Mesenteric fat pad (tissue), 1 donor: ENCODE measurements at places on chromosomes 16 and 17.

- DNase-seq: no peak
These were observed 684 bp downstream of the SLX4 start for GRCh38 chr16:3610698-3611145.

GRCh38 chr17:73215447-73215846, 22.6 kb downstream of the COG1 start:
- DNase-seq: no peak

- no peak for DNase-seq
These were observed 5.9 kb downstream of the CCL7 start for GRCh38 chr17:34275881-34276280.

GRCh38 chr16:16867973-16868372, 489.0 kb downstream of the NPIPA7 start:
- DNase-seq: no peak

GRCh38 chr16:90008708-90009145, 10.5 kb downstream of the DBNDD1 start:
- no peak for DNase-seq

- no peak for DNase-seq
These were observed 1.2 kb upstream of the TLCD3B start for GRCh38 chr16:30032083-30032819.

DNA sequence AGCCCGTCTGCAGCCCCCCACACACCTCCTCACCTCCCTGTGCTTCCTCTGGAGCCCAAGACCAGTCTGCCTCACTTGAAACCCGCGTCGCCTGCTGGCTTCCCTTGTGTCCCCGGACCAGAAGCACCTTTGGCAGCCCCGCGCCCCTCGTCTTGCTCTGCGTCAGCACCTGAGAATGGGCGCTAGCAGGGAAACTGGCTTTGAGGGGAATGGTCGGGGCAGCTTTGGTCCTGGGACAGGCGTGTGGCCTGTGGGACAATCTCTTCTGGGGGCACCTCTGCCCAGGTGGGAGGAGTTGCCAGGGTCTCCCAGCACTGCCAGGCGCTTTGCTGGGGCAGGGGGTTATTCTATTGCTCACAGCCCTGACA, 3.6 kb upstream of the MAFG start:
- no peak for DNase-seq

DNA sequence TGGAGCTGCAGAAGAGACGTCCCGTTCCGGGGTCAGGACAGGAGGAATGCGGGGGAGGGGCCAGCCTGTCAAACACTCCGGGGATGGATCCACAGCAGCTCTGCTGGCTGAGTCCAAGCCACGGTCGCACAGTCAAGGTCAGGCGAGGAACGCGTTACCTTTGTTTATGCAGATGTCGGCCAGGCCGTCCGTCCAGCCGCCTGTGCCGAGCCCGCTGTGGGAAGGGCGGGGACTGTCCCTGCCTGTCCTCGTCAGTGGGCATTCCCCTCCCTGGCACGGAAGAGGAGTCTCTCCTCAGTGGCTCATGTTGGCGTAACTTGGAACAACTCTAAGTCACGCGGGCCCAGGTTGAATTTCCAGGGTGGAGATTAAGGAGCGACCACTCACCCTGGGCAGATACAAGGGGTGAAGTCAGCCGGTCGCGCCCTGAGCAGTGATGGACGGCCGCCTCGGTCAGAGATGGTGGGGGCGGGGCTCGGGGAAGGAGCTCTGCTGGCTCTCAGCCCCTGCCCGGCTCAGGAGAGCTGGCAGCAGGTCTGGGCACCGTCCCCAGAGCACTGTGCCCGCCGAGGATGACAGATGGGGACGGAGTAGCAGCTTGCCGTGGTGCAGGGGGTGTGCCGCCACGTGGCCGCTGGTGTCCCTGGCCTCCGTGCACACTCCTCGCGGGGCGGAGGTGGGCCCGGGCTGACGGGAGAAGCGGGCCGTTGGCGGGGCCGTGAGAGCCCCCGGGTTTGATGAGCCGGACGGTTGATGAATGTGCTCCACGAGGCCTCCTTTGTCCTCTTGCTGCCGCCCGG, 7.3 kb downstream of the CACNA1H start:
- DNase-seq: no peak

GRCh38 chr17:4087911-4088693, 54.7 kb downstream of the ZZEF1 start:
- DNase-seq: no peak

GRCh38 chr17:63078707-63079106, 112.7 kb downstream of the TANC2 start:
- DNase-seq: no peak

DNA sequence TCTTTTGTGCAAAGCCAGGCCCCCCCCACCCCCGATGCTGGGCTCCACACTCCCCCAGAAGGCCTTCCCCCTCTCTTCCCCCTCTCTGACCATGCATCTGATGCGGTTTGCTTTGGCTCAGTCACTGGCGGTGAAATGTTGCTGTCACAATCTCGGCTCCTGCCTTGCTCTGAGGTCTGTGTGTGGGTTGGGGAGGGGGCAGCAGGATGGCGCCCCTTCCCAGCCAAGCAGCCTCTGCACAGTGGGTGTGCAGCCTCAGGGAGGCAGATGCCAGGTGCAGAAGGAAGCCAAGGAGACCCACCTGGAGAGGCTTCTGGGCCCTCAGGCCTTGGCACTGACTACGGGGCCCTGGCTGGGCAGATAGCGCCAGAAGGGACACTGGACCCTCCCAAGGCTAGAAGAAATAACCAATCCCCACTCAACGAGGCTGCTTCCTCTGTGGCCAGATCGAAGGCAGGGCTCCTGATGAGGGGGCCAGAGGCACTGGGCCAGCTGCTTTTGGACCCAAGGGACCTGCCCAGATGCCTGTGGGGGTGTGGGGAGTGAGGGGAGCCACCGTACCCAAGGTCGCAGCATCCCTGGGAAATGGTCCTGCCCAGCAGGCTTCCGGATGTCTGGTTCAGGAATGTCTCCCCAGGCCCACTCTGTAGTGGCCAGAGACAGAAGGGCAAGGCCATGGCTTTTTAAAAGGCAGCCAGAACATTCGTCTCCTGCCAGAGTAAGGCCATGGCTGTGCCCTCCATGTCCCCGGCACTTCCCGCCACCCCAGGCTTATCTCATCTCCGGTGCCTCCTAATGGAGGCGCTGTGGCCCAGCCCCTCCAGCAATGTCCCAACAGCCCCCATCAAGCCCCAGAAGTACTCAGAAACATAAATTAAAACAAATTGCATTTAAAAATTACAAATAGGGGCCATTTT, 43.4 kb upstream of the SLC38A10 start:
- DNase-seq: no peak

GRCh38 chr17:75346906-75347305, 57.7 kb upstream of the SLC25A19 start:
- DNase-seq: no peak

- DNase-seq: peak; percentile 37
These were observed 2.0 kb downstream of the ABCC12 start for GRCh38 chr16:48153774-48154173.

DNA sequence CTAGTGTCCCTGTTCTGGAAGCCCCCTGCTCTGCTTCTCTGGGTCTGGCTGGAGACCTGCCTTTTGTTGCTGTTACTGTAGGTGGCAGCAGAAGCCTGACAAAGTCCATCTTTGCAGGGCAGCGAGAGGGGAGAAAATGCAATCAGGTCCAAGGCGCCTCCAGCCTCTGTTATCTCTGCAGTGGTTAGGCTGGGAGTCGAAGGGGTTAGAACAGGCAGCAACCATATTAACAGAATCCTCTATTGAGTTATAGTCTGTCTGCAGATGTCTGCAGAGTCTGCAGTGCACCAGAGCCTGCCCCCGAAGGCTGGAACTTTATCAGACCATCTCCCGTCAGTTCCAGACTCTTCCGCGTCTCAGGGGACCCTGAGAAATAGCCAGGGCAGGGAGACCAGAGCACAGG, 404.9 kb upstream of the EEF2KMT start:
- no peak for DNase-seq

DNA sequence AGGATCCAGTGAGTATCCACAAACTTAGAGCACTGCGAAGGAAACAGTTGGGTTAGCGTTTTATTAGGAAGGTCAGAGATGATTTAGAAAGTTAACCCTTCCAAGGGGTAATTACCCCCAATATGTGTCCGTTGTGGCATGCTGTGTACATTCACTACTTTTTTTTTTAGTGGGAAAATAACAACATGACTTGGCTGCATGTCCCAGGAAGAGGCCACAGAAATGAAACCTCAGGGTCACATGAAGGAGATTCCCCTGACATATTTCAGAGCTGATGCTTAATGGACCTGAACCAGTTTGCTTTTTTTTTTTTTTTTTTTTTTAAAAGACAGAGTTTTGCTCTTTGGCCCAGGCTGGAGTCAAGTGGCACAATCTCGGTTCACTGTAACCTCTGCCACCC, 167.5 kb downstream of the PRKCA start:
- no peak for DNase-seq

DNA sequence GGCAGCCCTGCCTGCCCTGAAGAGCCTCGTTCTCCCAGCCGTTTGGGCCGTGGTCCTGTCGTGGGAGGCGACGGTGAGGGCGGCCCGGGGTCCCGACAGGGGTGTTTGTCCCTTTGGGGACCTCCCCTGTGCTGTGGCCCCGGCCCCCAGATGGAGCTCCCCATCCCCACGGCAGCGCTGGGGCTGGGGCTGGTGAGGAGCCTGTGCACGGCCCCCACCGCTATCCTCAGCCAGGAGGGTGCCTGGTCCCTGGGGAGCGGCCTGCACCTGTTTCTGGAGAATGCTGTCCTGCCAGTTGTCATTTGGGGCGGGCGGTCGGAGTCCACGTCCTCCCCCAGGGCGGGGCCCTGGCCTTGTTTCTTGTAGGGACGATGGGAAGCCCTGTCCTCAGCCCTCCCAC, 6.6 kb downstream of the CAPN15 start:
- DNase-seq: no peak

- DNase-seq: no peak
These were observed 8.9 kb downstream of the CBX4 start for GRCh38 chr17:79830303-79830702.

DNA sequence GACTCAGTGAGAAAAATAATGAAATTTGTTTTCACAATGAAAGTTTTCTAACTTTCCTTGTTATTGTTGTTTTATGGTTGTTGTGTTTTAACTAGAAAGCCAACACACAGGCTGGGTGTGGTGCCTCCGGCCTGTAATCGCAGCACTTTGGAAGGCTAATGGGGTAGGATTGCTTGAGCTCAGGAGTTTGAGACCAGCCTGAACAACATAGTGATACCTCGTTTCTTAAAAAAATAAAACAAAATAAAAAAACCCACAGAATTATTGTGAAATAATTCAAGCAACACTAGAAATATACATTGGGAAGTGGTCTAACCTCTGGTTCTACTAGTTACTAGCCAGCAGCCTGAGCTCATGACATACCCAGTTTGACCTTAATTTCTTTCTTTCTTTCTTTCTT, 630 bp downstream of the MILR1 start:
- no peak for DNase-seq

DNA sequence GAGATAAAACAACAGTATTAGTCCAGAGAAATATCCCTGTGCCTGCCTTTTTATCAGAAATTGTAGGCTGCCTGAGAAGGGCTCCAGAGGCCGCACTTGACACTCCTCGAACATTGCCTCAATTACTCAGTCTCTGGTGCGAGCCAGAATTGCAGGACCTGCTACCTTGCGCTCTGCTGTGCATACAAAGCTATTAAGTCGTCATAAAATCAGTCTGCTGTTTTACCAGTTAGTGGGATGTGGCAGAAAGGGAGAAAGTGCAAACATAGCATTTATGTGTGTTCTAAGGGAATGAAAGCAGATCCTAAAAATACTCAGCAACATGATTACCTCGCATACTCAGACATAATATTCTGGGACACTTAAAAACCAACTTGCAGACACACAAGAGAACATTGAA, 70.6 kb downstream of the TMC6 start:
- no peak for DNase-seq

DNA sequence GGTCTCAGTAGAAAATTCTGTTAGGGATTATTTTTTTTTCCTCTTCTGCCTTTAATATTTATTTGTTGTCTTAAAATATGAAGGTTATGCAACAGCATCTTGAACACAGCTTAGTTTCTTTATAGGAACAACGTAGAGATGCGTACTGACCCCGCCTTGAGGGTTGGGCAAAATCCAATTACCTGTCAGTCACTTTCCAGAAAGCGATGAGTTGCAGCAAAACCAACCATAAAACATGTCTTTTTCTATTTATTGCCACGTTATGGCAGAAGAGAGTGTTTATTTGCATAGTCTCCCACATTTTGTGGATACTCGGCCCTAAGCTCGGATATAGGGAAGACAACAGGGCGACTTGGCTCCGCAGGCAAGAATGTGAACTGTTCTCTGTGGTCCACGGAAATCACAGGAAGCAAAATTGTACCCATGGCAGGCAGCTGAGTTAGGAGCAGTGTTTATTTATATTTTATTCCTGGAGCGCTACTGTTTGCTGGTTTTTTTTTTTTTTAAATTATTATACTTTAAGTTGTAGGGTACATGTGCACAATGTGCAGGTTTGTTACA, 44.3 kb upstream of the CACNG5 start:
- no peak for DNase-seq

GRCh38 chr16:14485121-14485551, 144.9 kb downstream of the PARN start:
- DNase-seq: no peak

- DNase-seq: no peak
These were observed 189.3 kb upstream of the C16orf82 start for GRCh38 chr16:26877421-26877820.

GRCh38 chr17:285751-286422, 66.7 kb downstream of the RPH3AL start:
- no peak for DNase-seq

DNA sequence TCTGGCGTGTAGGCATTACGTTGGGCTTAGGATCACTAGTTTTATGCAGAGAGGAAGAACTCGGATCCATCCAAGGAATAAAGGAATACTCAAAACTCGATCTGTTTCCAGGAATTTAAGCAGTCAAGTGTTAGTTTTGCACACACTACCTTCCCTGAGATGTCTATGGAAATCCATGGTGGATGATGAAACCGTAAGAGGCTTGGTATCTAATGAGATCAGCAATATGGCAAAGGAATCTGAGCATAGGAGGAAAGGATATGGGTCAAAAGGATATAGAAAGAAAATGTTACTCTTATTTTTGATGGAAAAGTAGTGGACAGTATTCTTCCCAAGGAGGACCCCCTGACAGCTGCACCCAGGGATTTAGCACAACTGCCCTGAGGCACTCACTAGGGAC, 59.6 kb downstream of the SMG6 start:
- DNase-seq: no peak

DNA sequence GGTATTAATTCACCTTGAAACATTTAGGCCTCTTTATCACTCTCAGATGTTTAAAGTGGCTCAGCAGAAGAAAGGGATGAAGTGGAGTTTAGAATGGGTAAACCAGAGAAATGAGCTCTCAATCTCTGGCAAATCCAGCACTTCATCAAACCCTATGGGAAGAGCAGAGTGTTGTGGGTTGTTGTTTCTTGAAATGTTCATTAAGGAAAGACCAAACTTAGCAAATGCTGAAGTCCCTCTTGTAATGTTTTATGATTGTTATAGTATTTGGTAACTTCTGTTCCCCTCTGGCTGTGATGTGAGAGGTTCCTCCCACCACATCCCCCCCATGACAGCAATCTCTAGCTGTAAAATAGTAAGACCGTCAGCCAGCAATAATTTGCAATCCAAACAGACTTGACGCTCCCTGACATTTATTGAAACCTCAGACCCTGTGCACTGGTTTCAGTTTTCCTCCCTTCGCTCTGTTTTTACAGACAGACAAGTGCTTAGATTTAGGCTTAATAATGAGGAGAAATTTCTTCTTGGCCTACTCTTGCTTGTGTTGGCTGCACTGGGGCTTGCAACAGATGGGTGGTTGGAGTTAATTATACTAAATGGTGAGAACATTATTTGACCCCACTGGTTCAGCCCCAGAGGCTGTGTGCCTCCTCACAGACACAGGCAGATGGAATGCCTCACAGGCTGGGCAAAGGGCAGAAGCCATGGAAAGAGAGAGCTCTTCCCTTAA, 609.4 kb upstream of the SOX9 start:
- no peak for DNase-seq
